AG20443 (cell line): ENCODE measurements at places on chromosomes 1 and 21.

DNA sequence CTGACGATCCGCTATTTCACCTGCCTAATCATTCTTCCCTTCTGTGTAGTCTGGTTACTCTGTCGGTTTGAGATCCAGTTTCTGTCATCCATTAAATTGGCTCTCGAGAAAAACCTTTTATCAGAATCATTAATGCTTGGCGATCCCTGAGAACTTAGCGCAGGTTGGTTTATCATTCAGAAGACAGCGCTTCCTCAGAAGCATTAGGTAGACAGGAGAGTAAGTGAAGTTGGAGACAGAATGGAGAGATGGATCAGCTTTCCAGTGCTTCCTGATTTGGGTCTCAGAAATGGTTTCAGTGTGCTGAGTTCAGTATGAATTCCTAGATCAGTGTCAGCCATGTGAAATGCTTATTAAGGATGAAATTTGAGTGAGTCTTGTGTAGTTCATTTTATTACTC lies 1.3 kb downstream of the USP1 start:
- no peak for DNase-seq

DNA sequence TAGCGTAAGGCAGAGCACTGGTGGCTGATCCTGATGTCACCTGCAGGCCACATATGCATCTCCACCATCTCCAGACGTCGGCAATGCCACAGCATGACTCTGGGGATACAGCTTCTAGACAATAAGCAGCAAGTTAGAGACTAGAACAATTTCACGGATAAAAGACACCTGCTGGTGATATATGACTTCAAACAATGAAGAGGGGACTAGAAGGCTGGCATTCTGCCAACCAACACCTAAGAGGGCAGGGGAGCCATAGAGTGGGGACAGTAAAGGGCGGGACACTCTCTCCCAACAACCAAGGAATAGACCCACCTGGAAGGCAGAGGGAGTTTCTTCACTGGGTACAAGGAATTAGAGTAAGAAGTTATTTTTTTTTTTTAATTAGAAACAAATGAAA lies 126.7 kb downstream of the SIM2 start:
- no peak for DNase-seq

- peak; percentile 76 for DNase-seq
These were observed at the start of gene TBX15 for GRCh38 chr1:118988186-118989005. TBX15 (minus strand) TSS chr1:118988343; CDS start chr1:118987795, 548 bp downstream.

DNA sequence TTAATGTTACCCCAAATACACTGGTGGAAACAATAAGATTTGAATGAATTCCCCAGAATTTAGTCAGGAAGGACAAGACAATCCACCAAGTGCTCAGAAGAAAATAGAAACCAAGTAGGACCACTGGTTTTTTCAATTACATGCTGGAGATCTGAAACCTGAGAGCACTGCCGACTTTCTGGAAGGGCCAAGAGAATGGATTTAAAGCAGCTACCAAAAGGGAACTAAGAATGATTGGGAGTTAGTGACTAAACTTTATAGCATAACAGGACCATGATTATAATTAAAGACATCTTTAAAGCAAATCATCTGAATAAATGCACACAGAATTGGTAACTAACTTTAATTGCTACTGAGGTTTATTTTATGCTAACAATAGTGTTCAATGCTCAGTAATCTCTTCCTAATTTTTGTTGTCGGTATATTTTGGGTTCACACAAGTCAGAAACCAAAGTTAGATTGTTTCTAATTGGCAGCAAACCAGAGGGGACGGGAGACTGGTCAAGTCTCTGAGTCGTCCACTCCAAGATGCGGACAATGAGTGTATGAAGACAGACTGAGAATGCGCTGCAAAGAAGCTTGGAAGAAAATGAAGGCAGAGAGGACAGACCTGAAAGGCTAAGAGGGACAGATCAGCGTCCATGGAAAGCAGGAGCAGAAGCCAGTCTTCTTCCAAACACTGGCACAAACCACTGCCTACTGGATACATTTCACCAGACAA lies 2.3 kb upstream of the RGS13 start:
- DNase-seq: no peak

DNA sequence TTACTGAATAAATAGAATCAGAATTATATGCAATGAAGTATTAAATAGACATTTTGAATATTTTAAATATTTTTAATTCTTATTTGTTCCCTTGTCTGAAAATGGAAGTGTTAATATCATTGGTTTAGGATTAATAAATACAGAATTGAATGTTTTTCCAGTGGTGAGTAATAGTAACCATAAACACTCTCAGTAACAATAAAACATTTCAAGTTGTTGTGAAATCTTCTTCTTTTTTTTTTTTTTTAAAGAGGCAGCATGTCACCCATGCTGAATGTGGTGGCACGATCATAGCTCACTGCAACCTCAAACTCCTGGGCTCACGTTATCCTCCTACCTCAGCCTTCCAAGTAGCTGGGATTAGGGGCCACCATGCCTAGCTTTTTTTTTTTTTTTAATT lies 86.2 kb upstream of the ZBTB18 start:
- DNase-seq: peak; percentile 46
